ENCODE measurements at places on chromosomes 4 and X.

GRCh38 chrX:11555759-11556158, 110.0 kb downstream of the ARHGAP6 start:
- DNase-seq: no peak

GRCh38 chrX:153983321-153983801, 10.8 kb downstream of the TMEM187 start:
- DNase-seq: no peak

DNA sequence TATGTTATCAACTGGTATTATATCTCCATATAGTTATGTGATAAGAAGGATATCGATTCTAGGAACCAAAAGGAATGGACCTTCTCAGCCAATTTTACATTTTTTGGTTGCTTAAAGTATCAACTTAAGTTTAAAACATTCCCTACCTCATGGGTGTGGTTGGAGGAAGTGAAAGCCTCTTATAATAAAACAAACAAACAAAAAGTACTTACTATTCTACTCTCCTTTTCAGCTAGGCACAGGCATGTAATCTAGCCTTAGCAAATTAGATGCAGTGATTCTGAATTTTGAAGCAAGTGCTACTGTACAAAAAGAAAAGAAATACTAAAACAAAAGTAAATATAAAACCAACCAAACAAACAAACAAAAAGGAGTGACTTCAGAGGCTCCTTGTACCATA, 485.4 kb downstream of the C4orf33 start:
- DNase-seq: no peak

DNA sequence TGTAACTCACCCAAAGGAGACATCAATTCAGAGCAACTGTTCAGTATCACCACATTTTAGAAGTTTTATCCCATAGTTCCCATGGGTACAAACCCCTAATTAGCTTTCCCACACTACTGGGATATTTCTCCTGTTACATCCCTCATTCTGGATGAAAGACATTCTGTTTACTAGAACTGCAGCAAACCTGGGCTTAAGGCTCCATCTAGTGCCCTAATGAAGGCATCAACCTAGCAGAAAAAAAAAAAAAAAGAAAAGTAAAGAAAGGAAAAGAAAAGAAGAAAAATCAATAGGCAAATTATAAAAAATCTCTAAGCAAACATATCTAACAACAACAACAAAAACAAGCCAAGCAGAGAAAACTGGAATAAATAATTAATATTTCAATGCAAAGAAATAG, 133.7 kb upstream of the CPXCR1 start:
- DNase-seq: no peak

GRCh38 chr4:7351014-7351413, 83.7 kb downstream of the PSAPL1 start:
- DNase-seq: no peak

- DNase-seq: no peak
Observed at GRCh38 chr4:105191621-105192210, 45.0 kb downstream of the TET2 start.

GRCh38 chr4:152659806-152660205, 20.0 kb downstream of the TMEM154 start:
- DNase-seq: no peak

GRCh38 chr4:145825255-145825654, 113.4 kb downstream of the ZNF827 start:
- no peak for DNase-seq

DNA sequence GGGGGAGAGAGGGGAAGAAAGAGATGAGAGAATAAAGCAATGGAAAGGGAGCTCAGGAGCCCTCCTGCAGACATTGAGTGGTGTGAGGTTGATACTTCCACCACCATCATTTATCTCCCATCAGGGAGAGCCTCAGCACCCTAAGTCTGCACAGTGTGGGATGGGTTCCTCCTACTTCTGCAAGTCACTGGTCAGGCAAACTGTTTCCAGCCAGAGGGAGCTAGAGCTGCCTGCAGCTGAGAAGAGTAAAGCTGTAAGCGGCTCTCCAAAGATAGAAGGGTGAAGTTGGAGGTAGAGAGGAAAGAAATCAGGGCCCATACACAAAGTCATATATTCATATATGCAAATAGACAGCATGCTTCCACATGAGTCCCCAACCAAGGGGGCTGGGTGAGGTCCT, 21.9 kb upstream of the ZNF81 start:
- no peak for DNase-seq

- DNase-seq: no peak
Observed at GRCh38 chr4:4385729-4386295, 1.1 kb upstream of the NSG1 start.

- DNase-seq: no peak
Observed at GRCh38 chr4:83876047-83876446, 340.1 kb downstream of the GPAT3 start.

DNA sequence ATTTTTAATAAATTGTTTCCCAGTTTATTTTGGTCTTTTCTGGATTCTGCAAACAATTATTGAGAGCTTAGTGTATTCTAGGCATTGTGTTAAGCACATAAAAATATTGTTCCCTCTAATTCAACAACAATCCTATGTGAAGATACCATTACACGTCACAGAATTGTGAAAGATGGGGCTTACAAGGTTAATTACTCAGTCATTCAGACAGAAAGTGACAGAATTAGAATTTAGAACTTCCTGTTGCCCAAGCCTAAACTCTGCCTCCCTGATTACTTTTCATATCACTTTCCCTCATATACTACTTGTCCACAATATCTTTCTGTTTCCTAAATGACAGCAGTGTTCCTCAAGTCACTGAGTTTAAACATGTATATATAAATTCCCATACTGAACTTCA, 186.7 kb upstream of the VEGFC start:
- DNase-seq: no peak

GRCh38 chr4:78070731-78071282, 13.7 kb downstream of the FRAS1 start:
- no peak for DNase-seq

GRCh38 chr4:11201256-11201655, 227.4 kb downstream of the HS3ST1 start:
- no peak for DNase-seq

GRCh38 chr4:180281724-180282123, 1961.5 kb upstream of the TENM3 start:
- no peak for DNase-seq

- DNase-seq: no peak
Observed at GRCh38 chr4:2289311-2289954, 27.5 kb upstream of the MXD4 start.

DNA sequence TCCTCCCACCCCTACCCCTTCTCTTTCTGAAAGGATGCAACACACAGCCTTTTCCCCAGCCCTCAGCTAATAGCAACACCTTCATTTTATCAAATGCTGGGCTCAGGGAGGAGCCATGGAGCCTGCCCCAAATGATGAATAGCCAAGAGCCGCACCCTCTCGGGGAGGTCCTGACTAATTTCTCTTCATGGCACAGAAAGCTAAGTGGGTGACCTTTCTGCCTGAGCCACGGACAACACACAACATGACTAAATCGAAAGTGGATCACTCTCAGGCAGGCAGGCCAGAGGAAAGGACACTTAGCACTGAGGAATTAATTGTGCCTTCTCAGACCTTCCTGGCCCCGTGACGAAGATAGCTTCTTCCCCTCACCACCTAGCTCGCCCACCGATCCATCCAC, 165.1 kb upstream of the RAI2 start:
- DNase-seq: no peak

- DNase-seq: no peak
Observed at GRCh38 chr4:52377563-52377962, 281.5 kb downstream of the USP46 start.

GRCh38 chr4:56321251-56321650, 66.0 kb downstream of the AASDH start:
- DNase-seq: no peak

DNA sequence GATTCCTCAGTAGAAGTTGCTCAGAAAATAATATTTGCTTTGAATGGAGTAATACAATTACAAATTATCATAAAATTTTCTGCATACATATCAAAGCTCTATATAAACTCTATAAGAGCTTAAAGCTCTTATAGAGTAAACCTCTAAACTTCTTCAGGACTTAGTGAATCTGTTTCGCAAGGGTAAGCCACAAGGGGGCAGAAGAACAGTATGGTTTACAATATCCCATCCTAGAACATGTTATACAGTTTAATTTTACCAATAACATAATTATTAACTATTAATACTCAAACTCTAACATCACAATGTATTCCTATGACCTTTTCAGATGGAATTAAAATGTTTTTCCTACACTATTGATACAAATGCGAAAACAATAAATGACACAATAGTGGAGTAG, 33.8 kb upstream of the SPANXN1 start:
- DNase-seq: no peak

- no peak for DNase-seq
Observed at GRCh38 chrX:131703646-131704045, 159.8 kb downstream of the OR13H1 start.

GRCh38 chr4:34412911-34413310, 1831.4 kb downstream of the ARAP2 start:
- DNase-seq: no peak

DNA sequence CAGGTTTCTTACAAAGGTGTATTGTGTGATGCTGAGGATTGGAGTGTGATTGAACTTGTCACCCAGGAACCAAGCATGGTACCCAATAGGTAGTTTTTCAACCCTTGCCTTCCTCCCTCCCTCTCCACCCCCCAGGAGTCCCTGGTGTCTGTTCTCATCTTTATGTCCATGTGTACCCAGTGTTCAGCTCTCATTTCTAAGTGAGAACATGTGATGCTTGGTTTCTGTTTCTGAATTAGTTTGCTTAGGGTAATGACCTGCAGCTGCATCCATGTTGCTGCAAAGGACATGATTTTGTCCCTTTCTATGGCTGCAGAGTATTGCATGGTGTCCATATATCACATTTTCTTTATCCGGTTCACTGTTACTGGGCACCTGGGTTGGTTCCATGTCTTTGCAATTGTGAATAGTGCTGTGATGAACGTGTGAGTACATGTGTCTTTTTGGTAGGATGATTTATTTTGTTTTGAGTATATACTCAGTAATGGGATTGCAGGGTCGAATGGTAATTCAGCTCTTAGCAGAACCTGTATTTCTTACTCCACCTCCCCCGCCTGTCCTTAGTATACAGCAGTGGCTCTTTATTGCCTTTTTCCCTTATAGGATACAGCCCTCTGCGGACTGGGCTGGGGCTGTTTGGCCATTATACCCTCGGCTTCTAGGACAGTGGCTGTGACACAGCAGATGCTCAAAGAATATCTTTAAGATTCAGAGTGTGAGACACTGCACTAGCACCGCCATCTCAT, 145.4 kb downstream of the PTTG2 start:
- DNase-seq: no peak

DNA sequence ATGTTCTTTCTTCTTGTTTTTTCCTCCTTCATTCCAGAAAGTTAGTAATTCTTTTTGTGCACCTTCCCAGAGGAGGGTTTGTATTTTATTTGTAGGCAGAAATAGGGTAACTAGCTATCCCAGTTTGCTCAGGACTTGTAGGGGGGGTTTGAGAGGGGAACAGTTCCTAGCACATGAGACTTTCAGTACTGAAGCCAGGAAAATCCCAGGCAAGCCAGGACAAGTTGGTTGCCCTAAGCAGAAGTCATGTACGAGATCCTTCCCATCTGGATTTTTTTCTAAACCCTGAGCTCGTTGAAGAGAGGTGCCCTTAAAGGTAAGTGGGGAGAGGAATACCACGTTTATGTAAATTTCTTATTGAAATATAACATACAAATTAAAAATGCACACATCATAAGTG, 15.6 kb upstream of the TAB3 start:
- DNase-seq: no peak

DNA sequence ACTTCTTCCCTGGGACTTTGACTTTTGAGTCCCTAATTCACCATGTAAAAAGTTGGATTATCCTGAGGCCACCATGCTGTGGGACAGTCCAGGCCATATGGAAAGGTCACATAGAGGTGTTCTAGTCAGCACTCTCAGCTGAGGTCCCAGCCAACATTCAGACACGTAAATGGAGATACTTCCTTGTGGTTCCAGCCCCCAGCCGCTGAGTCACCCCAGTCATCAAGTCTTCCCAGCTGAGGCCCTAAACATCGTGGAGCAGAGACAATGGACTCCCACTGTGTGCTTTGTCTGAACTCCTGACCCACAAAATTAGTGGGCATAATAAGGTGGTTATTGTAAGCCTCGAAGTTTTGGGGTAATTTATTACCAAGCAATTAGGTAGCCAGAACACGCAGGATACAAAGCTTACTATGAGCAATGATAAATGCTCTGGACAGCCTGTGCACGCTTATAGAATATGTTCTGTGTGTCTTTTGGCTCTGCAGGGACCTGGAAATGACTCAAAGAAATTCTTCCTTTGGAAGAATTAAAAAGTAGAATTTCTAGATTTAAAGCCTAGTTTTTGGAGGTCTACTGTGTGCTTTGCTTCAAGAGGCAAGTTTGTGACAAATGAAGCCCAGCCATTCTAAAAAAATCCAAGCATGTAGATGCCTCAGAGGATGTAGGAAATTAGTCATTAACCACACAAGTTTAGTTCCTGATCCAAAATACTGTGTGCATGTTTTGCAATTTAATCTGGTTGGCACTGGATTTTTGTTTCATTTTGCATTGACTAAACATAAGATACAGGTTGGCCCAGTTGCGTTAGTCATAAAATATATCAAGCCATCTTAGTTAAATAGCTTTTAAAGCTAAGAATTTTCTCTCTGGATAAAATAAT, 33.2 kb upstream of the SLC9A7 start:
- peak; percentile 85 for DNase-seq

DNA sequence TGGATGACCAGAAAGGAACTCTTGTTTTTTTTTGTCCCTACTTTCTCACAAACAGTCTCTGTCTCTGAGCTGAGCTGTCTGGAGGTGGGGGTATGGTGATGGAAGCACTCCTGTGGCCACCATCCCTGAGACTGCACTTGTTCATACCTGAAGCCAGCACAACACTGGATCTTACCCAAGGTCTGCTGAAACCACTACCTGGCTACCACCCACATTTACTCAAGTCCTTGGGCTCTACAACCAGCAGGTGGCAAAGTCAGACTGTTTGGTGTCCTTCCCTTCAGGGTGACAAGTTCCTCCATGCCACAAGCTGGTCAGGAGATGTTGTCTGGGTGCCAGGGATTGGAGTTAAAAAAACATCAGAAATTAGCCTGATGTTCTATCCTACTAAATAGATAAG, 89.7 kb downstream of the NEXMIF start:
- no peak for DNase-seq

GRCh38 chrX:102934624-102935023, 2.4 kb upstream of the RAB40AL start:
- peak; percentile 33 for DNase-seq

GRCh38 chrX:29911673-29912072, 303.7 kb upstream of the MAGEB2 start:
- DNase-seq: no peak

- DNase-seq: no peak
Observed at GRCh38 chr4:138902705-138903104, 112.9 kb upstream of the NOCT start.

GRCh38 chrX:103437147-103437873, 61.0 kb downstream of the BEX3 start:
- DNase-seq: no peak

Data from Panc1 (cell line).